K562 (cell line): ENCODE measurements at places on chromosomes 5 and 9.

DNA sequence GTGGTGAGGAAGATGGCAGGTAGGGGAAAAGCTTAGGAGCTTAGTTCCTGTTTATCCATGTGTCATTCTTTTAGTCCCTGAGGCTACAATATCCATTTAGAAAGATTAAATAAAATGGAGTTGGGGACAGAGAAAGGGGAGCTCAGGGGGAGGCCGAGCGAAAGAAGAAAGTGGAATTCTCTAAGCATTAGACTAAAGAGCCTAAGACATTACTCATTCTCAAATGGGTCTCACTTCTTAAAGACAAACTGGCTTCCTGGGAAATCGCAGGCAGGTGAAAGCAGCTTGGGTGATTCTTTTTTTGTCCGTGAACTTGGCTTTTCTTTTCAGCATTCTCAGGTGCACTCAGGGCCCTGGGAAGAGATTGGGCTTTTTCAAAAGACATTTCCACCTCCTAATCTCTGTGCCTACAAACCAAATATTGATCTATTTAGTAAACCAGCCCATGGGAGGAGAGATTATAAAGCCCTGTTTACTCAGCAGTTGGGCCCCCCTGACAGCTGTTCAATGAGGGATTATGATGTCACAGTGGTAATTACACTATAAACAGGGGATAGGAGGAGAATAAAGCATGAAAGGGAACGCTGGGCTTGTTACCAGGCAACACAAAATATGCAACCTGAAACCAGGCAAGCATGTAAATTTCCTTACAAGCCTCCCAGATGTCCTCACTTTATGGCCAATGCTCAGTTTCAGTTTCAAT, 584.0 kb downstream of the ACTL7B start:
- no peak for DNase-seq

DNA sequence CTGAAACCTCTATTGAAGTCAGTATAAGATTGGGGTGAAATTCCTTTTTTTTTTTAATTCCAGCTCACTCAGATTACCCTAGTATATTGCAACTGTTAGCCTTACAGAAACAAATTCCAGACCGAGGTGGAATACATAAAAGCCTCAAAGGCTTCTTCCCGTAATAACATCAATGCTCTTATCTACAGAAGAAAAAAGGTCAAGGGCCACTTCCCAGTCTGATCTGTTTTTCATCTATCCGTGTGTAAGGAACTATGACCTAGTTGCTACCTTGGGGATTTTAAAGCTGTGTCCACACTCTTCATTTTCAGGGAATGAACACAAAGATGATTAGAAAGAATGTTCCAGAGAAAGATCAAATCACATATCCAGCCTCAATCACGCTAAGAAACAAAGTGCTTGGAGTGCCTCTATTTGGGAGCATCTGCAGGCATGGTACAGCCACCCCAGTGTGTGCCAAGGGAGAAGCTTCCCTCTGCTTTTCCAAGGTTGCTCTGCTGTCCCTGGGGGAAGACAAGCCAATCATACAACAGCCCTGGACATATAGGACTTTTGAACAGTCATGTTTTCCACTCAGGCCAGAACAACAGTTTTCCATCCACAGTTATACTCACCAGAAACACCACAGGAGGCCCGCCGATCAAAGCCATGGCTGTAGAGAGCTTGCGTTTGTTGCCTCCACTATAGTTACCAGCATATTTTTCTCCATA, 23.5 kb downstream of the NIPSNAP3B start:
- DNase-seq = no peak

DNA sequence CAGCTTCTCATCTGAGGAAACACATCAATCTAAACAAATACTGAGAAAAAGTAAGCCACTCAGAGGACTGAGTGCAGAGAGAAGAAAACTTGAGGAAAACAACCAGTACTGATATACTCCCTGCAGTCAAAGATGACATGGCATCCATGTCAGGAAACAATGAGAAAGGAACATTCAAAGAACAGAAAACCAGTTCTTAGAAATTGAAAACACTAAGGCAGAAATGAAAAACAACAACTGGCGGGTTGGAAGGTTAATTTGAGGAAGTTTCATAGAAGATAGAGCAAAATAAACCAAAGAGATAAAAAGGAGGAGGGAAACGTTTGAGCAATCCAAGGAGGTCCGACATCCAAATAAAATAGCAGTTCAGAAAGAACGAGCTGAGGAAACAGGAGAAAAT, 475.2 kb downstream of the HINT1 start:
- no peak for DNase-seq

- DNase-seq = no peak
These were observed 188.2 kb downstream of the SLCO4C1 start for GRCh38 chr5:102107865-102108264.

- no peak for DNase-seq
These were observed 335.3 kb upstream of the TLE4 start for GRCh38 chr9:79236466-79236865.

DNA sequence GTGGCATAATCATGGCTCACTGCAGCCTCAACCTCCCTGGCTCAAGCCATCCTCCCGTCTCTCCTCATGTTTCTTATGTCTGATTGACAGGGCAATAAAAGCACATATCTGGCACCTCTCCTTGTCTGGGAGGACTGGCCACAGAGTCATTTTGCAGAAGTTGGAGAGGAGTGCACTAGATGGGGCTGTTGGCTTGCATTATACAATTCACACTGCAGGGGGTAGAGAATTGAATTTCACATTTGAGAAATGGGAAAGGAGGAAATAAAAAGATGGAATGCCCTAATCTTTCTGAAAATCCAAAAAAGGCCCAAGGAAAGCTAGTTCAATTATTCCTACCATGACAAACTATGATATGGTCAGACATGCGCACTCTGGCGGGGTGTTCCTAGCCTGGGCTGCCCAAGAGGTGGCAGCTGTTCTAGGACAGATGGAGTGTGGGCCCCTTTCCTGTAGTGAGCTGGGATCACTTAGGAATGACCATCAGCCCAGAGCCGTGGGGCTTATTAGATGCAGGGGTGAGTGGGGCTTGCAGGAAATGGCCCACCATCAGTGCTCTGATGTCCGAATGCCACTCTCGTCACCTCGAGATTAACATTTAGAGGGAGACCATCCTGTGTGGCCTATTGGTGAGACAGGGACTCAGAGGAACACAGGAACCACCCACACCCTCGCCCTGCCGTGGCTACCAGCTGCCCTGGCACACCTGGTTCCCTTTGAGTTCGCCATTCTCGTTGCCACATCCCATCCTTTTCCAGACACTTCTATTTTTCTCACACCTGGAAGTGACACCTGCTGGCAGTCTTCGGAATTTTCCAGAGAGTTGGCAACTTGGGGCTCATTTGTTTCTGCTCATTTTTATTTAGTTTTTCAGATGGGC, 21.8 kb upstream of the ANKRD18A start:
- DNase-seq = no peak

DNA sequence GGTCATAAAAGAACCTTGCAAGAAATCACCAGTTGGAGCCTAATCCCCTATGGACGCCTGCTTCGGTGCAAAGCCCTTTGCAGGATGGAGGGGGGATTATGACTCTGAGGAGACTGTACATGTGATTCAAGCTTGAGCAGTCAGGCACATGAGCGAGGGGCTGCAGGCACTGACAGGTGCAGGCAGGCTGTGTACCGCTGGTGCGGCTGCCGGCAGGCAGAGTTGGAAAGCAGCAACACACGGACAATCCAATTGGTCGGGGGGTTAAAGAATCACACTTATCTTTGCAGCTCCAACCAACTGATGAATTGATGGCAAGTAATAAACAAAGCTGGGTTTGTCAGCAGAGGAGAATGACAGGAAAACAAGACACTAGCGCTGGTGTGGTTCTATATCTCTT, 5.7 kb downstream of the WHRN start:
- no peak for DNase-seq

DNA sequence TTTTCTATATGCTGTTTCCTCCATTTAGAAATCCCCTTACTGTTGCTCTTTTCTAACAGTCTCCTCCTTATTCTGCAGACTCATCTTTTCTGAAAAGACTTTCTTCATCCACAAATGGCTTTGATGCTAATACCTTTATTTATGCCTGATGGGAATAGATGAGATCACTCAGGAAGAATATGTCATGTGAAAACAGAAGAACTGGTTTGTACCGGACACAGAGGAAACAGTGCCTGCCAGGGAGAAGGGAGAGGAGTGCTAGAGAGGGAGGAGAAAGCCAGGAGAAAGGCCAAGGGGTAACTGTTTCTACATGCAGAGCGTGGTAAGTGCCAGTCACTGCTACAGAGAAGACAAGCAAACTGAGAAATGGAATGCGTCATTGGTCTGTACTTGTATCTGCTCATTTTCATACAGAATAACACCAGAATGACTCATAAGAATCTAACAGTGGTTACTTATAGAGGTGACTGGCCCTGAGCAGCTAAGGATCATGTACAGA, 45.9 kb upstream of the PJA2 start:
- peak; percentile 43 for DNase-seq

DNA sequence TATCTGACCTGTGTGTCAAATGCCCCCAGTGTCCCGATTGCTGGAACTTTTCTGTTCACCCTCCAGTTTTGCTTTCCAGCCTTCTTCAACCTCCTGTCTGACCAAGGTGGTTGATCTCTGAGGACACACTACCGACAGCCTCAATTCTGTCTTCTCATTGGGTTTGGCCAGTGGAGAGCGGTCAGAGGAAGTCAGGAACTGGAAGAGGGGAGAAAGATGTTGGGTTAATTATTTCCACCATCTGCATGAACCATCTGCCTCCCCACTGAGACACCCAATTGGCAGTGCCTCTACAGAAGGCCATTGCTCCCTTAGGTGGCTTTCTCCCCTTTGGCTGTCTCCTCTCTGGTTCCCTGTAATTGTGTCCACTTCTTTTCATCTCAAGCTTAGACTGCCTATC, 154.3 kb upstream of the RAI14 start:
- no peak for DNase-seq

DNA sequence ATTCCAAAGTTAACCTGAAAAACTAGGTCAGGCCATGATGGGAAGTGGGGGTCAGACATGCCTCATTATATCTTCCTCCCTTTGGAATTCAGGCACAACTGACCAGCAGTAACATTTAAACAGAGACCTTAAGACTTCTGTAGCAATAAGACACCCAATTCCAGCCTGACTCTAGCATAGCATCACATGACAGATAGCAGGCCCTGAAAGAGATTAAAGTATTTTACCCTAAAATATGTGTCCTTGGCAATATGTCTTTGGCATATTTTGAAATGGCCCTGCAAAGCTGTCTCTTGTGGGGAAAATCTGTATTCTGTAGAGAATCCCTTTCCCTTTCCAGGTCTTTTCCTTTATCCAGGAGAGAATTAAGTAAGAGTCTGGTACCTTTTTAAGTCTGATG, 34.3 kb downstream of the S1PR3 start:
- DNase-seq = no peak

- no peak for DNase-seq
These were observed 123.8 kb upstream of the LIFR start for GRCh38 chr5:38680094-38680825.

DNA sequence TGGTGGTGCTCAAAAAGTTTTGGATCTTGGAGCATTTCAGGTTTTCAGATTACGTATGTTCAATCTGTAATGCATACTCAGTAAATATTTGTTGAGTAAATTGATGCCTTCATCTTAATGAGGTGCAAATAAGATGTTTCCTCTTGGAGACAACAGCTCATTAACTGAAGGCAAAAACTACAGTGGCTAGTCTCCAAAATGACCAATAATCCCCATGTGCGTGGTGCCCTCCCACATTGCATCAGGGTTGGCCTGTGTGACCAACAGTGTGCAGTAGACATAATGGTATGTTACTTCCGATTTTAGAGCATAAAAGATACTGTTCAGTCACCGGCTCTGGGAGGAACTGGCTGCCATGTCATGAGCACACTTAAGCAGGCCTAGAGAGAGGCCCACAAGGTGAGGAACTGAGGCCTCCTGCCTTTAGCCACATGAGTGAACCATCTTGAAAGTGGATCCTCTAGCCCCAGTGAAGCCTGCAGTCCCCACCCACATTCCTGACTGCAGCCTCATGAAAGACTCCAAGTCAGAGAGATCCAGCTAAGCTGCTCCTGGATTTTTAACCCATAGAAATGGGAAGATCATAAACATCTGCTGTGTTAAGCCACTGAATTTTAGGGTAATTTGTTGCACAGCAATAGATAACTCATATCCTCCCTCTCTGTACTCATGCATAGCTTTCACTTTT, 55.7 kb downstream of the LIFR start:
- DNase-seq = no peak

DNA sequence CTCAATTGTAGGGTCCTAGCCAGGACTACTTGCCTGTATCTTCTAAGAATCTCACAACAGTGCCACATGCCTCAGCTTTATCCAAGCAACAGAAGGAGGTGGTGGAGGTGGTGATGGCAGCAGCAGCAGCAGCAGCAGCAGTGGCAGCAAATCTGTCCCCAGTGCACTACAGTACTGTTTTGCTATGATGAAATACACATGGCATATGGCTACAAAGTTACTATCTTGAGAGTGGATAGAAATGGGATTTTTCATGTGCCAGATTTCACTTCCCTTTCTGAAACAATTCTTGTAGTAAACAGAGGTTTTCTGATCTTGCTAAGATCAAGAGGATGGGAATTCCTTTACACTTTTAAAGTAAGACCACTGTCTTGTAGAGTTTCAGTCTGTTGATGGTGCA, 8.1 kb upstream of the CYSTM1 start:
- no peak for DNase-seq

DNA sequence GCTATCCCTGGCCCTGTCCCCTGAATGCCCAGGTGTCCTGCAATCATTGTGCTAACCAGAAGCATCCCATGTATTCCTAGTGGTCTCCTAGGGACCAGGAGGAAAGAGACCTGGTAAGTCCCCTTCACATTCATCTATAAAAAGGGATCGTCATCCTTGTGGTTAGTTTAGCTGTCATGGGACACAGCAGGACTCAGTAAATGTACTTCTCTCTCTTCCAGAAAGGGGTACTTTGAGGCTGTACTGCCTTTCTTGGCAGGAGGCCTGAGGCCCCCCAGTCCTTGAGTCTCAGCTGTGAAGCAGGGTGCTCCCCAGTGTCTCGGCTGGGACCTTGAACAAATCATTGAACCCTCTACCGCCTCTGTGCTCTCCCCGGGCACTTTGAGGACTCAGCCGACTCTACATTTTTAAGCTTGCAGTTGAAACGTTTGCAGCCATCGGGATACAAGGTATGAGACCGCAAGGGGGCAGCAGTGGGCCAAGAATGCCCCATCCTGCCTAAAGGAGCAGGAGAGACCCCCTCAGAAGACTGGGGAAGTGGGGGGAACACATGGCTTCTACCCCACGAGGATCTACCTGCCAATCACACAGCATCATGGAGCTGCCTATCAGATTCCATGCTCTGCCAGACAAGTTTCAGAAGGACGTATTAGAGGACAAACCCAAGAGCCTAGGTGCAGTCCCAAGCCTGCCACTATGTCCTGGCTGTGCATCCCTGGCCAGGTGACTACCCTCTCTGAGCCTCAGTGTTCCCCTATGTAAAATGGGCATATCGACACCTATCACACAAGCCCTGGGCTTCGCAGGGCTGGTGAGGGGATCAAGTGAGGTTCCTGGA, 2.4 kb upstream of the PHYKPL start:
- peak; percentile 82 for DNase-seq

GRCh38 chr5:78518365-78519197, 130.0 kb downstream of the LHFPL2 start:
- DNase-seq = no peak

DNA sequence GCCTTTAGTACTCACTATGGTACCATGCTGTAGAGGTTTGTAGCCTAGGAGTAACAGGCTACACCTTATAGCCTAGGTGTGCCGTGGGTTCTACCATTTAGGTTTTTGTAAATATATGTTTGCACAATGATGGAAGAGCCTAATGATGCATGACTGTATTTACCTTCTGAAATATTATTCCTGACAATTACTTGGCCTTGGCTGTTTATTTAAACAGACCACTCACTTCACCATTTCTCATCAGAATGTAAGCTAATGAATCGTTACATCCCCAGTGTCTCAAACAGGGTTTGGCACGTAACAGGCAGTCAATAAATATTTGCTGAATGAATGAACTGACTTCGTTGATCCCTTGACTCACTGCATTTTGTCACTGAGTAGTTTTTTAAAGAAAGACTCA, 93.1 kb downstream of the MED27 start:
- no peak for DNase-seq
